ENCODE measurements at places on chromosomes 3 and 15.
A peak's percentile ranks its signal among the peaks of the same experiment; 100 is the strongest.

- DNase-seq: no peak
These were observed 360.1 kb downstream of the LSAMP start for GRCh38 chr3:116084999-116085791.

DNA sequence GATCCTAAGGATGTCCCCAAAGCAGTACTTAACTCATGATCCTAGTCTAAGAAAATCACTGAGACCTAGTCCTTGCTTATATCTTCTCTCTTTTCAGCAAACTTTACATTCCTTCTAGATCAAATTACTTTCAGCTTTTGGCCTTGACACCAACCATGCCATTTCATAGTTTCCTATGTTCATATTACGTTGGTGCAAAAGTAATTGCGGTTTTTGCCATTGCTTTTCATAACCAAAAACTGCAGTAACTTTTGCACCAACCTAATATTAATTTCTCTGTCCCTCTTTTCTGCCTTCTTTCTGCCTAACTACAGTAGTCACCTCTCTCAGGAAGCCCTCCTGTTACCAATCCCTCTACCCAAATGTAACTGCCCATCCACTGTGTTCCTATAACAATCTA, 36.8 kb downstream of the CCDC191 start:
- no peak for DNase-seq

GRCh38 chr3:40456940-40457823, at the start of gene RPL14:
Gene RPL14, plus strand, starts transcription at chr3:40457339. Its CDS starts 133 bp downstream, at chr3:40457472.
- DNase-seq: peak; percentile 97

GRCh38 chr15:84752195-84752594, 3.8 kb downstream of the ZNF592 start:
- no peak for DNase-seq

GRCh38 chr3:71484047-71484446, 99.5 kb downstream of the FOXP1 start:
- no peak for DNase-seq
